ENCODE measurements at places on chromosomes 7 and 10.

DNA sequence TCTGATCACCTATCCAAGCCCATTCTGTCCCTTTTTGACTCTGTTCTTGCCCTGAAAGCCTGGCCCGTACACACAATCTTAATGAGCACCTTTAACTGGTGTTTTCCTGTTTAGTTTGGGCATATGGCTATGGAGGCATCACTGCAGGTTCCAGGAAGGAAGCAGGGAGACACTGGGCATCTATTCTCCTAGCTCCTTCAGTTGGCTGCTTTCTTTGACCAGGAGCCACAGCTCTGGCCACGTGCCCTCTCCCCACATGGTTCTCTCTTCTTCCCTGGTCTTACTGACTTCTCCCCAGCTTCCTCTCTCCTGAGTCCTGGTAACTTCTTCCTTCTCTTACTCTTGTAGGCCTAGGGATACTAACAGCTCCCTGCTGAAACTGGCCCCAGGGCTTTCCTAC lies 144.4 kb downstream of the CREB5 start:
- no peak for DNase-seq

GRCh38 chr7:151007469-151007898 lies 16.7 kb downstream of the NOS3 start:
- no peak for DNase-seq

DNA sequence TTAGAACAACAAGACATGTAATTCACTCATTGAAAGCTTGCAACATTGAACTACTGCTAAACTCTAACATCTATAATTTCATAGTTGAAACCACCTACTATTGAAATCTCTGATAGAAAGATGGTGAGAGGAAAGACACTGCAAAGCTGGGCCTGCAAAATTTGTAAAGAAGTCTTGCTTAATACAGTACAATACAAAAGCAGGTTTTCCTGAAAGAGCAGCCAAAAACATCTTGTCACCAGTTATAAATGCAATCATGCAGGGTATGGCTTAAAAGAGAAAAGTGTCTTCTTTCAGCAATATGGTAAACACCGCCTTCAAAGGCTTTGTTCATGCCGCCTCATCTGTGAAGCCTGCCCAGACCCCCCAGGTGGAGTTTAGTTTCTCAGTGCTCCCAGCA lies 109.2 kb downstream of the ANK3 start:
- DNase-seq: no peak

DNA sequence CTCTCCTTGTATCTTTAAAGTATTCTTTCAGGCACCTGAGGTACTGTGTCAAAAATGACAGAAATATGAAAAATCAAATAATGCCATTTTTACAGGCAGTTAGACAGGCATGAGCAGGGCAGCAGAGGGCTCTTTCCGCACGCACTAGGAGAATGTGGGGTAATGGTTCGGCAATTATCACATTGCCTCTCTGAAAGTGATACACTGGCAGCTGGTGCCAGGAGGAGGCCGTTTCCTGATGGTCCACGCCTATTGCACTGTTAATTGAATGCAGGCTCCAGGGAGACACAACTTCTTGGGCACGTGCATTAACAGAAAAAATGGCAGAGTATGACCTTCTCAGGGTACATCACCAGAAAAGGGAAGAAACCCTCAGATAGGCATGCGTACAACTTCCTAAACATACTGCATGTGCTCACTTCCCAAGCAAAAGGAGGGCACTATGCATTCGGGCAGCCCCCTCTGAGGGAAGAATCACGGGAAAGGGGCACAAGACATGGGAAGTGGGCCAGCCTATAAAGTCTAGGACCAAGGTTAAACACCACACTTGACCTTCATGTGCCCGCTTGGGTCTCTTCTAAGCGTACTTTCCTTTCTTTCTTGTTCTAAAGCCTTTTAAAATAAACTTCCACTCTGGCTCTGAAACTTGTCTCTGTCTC lies 161.7 kb downstream of the TNS3 start:
- DNase-seq: no peak

GRCh38 chr7:42650701-42651100 lies 261.2 kb downstream of the C7orf25 start:
- no peak for DNase-seq

DNA sequence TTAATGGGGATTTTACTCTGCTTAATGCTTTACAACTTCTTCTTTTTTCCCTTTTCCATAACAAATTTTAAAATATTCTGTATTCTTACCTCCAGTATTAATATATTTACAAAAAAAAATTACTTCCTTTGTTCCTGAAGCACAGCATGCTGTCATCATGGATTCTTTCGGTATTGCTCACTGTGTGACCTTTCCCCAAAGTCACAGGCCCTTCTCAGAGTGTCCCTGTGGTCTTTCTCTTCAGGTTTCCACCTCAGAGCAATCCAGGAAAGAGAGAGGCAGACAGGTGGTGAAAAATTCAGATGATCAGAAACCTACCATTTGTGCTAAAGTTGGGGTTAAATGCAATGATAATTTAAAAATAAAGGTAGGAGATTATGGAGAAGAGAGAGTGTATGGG lies 13.0 kb downstream of the AOAH start:
- DNase-seq: no peak

GRCh38 chr10:87691506-87692070 lies 31.9 kb downstream of the PAPSS2 start:
- DNase-seq: no peak

DNA sequence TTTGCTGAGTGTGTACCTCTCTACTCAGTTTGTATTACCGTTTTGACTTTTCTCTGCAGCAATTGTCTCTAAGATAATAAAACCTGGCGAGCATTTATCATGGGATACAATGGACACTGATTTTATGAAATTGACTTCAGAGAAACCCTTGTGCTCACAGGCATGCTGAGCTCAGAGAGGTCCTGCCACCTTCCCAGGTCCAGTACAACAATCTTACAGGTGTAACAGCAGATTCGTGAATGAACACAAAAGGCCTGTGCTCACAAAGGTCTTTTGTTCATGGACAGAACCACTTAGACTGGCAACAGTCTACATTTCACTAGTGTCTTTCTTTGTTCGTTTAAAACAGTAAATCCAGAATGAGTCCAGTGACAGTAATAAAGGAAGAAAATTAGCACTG lies 43.2 kb downstream of the HECW1 start:
- no peak for DNase-seq

GRCh38 chr7:40709062-40709964 lies 574.5 kb downstream of the SUGCT start:
- DNase-seq: no peak

DNA sequence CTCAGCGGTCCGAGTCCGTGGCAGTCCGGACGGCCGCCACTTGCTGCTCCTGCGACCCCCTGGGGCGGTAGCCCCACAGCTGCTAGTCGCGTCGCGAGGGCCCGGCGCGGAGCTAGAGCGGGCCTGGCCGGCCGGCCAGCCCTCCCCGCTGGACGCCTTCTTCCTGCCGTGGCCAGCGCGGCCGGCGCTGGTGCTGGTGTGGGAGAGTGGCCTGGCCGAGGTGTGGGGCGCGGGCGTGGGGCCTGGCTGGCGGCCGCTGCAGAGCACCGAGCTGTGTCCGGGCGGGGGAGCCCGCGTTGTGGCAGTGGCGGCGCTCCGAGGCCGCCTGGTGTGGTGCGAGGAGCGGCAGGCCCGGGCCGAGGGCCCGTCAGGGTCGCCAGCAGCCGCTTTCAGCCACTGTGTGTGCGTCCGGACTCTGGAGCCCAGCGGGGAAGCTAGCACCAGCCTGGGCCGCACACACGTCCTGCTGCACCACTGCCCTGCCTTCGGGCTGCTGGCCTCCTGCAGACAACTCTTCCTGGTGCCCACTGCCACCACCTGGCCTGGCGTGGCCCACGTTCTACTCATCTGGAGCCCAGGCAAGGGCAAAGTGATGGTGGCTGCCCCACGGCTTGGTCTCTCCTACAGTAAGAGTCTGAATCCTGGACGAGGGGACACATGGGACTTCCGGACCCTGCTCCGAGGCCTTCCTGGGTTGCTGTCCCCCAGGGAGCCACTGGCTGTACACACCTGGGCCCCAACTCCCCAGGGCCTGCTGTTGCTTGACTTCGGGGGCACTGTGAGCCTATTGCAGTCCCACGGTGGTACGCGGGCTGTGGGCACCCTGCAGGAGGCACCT lies 631 bp downstream of the HPS6 start:
- DNase-seq: no peak

DNA sequence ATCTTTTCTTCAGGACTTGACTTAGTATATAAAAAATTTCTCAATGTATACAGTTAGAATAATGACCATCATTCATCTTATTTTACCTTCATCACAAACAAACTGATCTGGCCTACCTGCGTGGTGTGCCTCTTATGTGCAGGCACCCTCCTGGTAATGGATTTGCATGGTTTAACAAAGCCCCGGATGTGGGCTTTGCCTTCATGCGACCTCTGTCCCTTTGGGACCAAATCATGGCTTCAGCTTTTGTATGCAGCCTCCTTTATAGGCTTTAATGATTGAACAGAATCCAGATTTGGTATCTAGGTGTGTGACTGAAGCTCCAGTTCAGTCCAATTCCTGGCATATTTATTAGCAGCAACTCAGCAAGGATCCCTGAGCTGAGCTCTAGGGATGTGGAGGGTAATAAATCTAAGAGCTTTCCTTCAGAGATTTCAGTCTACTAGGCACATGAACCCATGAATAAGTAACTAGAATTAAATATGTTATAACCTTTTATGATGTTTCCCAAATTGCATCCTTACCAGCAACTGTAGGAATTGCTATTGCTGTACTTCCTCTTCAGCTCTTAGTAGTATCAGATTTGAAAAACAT lies 256.9 kb downstream of the ABCA13 start:
- no peak for DNase-seq

- DNase-seq: no peak
Observed at GRCh38 chr7:24858108-24858977, 101.1 kb upstream of the GSDME start.

DNA sequence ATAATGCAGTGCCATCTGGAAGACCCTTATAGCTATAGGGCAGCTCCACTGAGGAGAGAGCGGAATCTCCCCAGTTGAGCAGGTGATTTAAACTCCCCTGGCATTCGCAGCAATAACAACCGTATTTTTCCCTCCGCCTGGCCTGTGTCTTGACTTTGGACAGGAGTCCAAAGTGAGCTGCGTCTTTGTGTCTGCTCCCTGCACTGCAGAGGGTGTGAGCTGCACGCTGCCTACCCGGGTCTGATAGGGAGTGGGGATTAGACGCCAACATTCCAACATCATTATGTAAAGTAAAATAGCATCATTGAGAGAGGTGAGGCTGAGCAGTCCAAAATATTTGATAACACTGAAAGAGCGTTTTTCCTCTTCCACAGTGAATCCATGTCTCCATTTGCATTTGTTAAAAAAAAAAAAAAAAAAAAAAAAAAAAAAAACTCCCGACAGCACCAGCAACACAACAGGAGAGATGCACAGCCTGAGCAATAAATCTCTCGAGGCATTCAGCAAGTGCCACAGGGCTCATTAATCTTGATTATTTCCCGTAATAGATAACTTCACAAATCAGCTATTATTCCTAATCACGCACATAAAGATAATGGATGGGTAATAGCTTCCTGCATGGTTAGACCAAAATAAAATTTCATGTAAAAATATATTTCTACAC lies 68.6 kb downstream of the CELF2 start:
- no peak for DNase-seq

- DNase-seq: peak; percentile 15
Observed at GRCh38 chr7:124765401-124766352, at the start of gene GPR37. TSS of gene GPR37 (minus strand) at chr7:124765792. CDS start at chr7:124764976, 816 bp downstream.

DNA sequence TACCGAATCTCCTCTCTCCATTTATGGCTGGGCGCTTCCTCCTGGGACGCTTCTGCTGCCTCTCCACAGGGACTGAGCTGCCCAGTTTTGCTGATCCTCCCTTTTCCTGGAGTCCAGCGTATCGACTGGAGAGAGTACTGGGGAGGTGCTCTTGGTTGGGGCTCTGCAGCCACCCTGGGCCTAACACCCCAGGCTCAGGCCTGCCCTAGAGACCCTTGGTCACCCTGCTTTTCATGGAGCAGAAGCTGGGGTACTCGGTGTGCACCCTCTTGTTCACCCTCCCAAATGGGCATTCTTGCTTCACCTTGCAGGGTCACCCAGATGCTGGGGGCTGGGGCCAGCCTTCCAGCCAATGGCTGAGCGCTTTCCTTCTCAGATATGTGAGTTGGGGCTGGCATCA lies 88.8 kb upstream of the RET start:
- DNase-seq: no peak

DNA sequence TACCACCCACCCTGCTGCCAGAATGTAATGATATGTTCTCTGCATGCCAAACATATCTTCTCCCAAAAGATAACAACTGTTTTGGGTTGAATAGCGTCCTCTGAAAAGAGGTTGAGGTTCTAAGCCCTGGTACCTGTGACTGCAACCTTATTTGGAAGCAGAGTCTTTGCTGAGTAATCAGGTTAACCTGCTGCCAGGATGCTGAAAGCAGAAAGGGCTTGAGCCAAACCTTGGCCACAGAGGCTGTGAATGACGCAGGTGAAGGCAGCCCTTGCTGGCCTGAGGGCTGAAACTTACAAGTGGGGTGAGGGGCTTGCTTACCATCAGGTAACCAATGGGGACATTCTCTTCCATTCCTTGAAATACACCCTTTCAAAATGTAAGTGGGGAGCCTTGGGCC lies 151.8 kb upstream of the RHEB start:
- no peak for DNase-seq

DNA sequence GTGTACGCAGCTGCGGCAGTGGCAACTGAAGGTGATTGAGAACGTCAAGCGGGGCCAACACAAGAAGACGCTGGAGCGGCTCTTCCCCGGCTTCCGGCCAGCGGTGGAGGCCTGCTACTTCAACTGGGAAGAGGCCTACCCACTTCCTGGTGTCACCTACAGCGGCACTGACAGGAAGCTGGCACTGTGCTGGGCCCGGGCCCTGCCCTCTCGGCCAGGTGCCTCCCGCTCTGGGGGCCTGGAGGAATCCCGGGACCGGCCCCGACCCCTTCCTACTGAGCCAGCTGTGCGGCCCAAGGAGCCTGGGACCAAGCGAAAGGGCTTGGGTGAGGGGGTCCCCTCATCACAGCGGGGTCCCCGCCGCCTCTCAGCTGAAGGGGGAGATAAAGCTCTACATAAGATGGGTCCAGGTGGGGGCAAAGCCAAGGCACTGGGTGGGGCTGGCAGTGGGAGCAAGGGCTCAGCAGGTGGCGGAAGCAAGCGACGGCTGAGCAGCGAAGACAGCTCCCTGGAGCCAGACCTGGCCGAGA lies 6.5 kb downstream of the ZSWIM8 start:
- no peak for DNase-seq

DNA sequence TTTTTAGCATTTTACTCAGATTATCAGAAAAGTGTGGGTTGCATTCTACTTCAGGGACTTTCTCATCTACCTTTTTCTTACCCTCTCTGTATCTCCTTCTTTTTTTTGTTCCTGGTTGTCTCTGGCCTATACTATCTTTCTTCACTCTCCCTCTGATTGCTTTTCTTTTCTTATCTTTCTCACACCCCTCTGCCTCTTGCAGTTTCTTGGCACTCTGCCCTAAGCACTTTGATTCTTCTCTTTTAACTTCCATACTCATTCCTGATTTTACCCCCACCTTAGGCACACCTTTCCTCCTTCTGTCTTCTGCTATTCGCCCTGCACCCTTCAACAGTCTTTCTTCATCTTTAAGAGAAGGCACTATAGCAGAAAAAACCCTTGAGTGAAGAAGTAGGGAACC lies 92.8 kb upstream of the HPS1 start:
- no peak for DNase-seq
